ENCODE measurements at places on chromosomes 11 and 22.

DNA sequence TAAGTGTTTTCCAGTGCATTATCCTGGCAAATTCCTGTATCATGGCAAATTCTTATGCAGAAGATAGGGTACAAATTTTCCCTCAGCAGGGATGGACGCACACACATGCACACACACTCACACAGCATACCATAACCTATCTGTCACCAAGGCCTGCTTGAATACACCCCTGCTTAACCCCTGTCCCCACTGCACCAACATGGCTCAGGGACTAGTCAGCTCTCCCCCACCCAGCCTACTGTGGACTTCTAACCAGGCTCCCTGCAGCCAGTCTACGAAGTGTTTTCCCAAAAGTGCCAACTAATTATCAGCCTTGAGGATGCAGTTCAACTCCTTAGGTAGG lies 63.1 kb downstream of the RAB30 start:
- peak; percentile 33 for DNase-seq

GRCh38 chr11:17635551-17635938 lies 83.8 kb upstream of the MYOD1 start:
- DNase-seq: no peak

- DNase-seq: peak; percentile 91
Measured at GRCh38 chr11:73350908-73351636, 25.1 kb upstream of the RELT start.

DNA sequence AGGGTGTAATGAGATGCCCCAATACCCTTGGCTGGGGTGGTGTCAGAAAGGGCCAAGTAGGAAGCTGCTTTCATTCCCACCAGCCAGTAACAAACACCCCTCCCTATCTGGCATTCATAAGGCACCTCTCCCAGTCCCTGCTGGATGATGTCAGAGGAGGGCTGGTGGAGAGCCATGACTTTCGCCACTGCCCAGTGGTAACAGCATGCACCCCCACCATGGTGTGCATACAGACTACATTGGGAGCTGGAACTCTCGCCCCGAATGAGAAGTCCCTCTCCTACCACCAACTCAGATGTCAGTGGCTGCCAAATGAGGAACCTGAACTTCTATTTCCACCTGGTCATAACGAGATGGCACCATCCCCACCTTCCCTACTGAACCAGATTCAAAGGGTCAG lies 73.3 kb downstream of the SGSM3 start:
- no peak for DNase-seq

GRCh38 chr11:132523929-132524328 lies 1008.4 kb downstream of the OPCML start:
- no peak for DNase-seq
